ENCODE measurements at places on chromosomes 12 and 14. TPM values are rescaled to one million over a fixed set of nuclear protein-coding genes. Genes with fewer than 3 reads are reported as not detected.
A peak's percentile ranks its signal among the peaks of the same experiment; 100 is the strongest.

GRCh38 chr14:27917896-27918295 is 848.7 kb upstream of the FOXG1 start:
- no peak overlapping the region for H3K27ac ChIP-seq
- DNase-seq = no peak
- no peaks in the 10 kb centered on the region for H3K36me3 ChIP-seq
- no peaks in the 10 kb centered on the region for H3K27me3 ChIP-seq
- no peaks in the 10 kb centered on the region for H3K4me1 ChIP-seq
- no peak overlapping the region for H3K4me3 ChIP-seq

Gene NEDD1
- 117 TPM for total RNA-seq

DNA sequence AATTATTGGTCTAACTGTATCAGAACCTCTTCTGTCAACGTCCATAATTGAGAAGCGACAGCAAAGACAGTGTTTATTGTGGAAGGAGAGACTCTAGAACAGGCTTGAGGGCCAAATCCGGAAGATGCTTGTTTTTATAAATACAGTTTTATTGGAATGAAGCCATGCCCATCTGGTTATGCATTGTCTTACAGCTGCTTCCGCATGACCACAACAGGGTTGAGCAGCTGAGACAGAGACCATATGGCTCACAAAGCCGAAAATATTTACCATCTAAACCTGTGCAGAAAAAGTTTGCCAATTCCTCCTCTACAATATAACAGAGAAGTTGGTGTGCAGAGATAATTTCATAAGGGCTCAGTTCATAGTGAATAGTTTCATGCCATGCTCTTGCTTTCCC is 24.5 kb downstream of the PRKAB1 start:
- no peak overlapping the region for H3K4me3 ChIP-seq
- H3K27ac ChIP-seq = no peak overlapping the region
- no peaks in the 10 kb centered on the region for H3K27me3 ChIP-seq
- peaks cover 55% of the 10 kb centered on the region for H3K36me3 ChIP-seq

Gene DTX1
- not detected for total RNA-seq

Gene DENND5B
- total RNA-seq = 18.3 TPM

DNA sequence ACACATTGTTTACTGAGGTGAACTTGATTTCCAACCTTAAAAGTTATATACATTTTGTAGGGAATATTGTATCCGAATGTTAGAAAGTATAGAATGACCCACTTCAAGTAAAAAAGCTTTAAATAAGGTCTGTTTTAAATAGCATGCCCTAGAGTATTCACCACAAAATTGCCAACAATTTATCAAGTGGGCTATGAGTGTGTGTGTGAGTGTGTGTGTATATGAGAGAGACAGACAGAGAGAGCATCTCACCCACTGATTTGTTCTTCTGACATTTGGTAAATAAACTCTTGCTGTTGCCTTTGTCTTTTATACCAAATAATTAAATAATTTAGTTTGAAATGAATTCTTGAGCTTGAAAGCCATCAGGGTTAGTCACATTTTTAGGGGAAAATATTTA is 29.8 kb upstream of the RAP1B start:
- H3K27me3 ChIP-seq = no peaks in the 10 kb centered on the region
- H3K27ac ChIP-seq = no peak overlapping the region
- H3K36me3 ChIP-seq = no peaks in the 10 kb centered on the region
- no peak overlapping the region for H3K4me3 ChIP-seq
- DNase-seq = no peak

GRCh38 chr12:123485756-123486155 is 27.8 kb downstream of the SNRNP35 start:
- no peaks in the 10 kb centered on the region for H3K27me3 ChIP-seq
- H3K4me1 ChIP-seq = no peaks in the 10 kb centered on the region
- no peaks in the 10 kb centered on the region for H3K36me3 ChIP-seq
- no peak overlapping the region for H3K27ac ChIP-seq
- DNase-seq = no peak

GRCh38 chr12:83183132-83183531 is 496.4 kb downstream of the TMTC2 start:
- no peak for DNase-seq
- no peaks in the 10 kb centered on the region for H3K4me1 ChIP-seq
- no peak overlapping the region for H3K27ac ChIP-seq
- H3K36me3 ChIP-seq = no peaks in the 10 kb centered on the region
- H3K4me3 ChIP-seq = no peak overlapping the region

GRCh38 chr12:108313606-108314351 is 25.3 kb downstream of the CMKLR1 start:
- H3K4me1 ChIP-seq = no peaks in the 10 kb centered on the region
- H3K27me3 ChIP-seq = no peaks in the 10 kb centered on the region
- no peak overlapping the region for H3K4me3 ChIP-seq
- DNase-seq = no peak
- no peak overlapping the region for H3K27ac ChIP-seq

DNA sequence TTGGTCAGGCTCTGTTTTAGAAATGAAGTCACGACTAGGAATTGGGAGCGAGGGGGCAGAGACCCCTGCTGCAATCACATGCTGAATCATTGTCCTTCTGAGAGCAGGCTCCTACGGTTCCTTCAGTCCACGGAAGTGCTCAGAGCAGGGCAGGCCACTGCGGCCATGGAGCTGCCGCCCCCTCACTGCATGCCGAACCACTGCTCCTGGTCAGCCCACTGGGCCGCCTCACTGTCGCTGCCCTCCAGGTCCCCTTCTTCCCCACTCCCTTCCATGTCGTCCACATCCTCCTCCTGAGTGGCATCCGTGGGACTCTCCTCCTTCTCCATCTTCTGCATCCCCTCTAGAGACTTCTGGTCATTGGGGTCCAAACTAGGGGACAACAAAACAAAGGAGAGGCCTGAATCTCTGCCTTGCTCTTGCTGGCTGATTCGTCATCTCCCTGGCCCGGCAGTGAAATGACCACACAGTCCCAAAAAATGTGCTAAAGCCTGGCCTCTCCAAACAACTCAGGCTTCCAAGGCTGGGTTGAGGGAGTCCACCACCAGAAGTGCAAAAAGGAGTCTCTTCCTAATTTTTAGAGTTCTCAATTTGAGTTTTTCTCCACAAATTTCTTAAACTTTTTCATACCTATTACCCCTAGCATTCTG is 29.4 kb downstream of the ANAPC7 start:
- no peaks in the 10 kb centered on the region for H3K4me1 ChIP-seq
- no peak overlapping the region for H3K27ac ChIP-seq
- no peak for DNase-seq
- H3K36me3 ChIP-seq = peaks cover 87% of the 10 kb centered on the region
- no peak overlapping the region for H3K4me3 ChIP-seq

GRCh38 chr12:117679776-117680175 is 289.0 kb downstream of the KSR2 start:
- no peak overlapping the region for H3K4me3 ChIP-seq
- H3K4me1 ChIP-seq = peaks cover 25% of the 10 kb centered on the region
- H3K36me3 ChIP-seq = no peaks in the 10 kb centered on the region
- peak; percentile 23 for DNase-seq
- H3K27me3 ChIP-seq = no peaks in the 10 kb centered on the region

- no peak overlapping the region for H3K27ac ChIP-seq
- no peaks in the 10 kb centered on the region for H3K27me3 ChIP-seq
- no peaks in the 10 kb centered on the region for H3K4me1 ChIP-seq
- no peak for DNase-seq
- no peak overlapping the region for H3K4me3 ChIP-seq
Observed at GRCh38 chr14:67079846-67080245, 109.4 kb upstream of the GARIN2 start.

DNA sequence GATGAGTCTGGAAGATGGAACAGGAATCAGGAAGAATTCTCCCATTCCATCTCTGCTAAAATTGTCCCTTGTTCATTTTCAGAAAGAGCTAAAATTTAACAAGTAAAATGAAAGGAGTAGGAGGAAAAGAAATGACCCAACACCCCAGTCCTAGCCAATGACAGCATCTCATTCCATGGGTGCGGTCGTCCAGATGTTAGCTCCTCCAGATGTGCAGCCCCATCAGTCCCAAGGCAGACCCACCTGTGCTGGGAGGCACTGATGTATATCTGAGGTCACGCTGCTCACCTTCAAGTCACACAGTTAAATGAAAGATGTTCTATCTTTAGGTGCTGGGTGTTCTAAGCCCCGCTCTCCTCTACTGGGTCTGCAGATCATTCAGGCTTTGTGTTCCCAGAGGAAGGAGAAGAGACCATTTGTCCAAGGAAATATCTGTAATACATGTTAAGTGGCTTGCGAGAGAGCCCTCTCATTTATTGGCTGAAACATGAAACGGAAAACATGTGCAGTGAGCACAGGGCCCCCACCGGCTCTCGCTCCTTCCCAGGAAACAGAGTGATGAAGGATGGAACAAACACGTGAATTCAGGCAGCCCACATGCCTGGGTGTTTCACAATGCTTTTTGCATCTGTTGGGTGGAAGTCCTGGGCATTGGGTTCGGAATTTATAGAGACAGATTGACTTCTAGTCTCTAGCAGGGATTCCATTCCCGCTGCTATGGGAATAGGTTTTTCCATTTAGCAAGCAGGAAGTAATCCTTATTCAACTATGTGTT is 294.6 kb downstream of the NUAK1 start:
- no peak for DNase-seq
- no peak overlapping the region for H3K27ac ChIP-seq
- H3K27me3 ChIP-seq = no peaks in the 10 kb centered on the region
- H3K36me3 ChIP-seq = no peaks in the 10 kb centered on the region
- H3K4me3 ChIP-seq = no peak overlapping the region

GRCh38 chr12:49985981-49986380 is 13.2 kb downstream of the AQP6 start:
- no peaks in the 10 kb centered on the region for H3K27me3 ChIP-seq
- no peak overlapping the region for H3K4me3 ChIP-seq
- H3K27ac ChIP-seq = no peak overlapping the region
- H3K36me3 ChIP-seq = peaks cover 65% of the 10 kb centered on the region
- no peak for DNase-seq

- no peaks in the 10 kb centered on the region for H3K27me3 ChIP-seq
- peak overlapping the region; percentile 27 for H3K27ac ChIP-seq
- no peak for DNase-seq
- no peak overlapping the region for H3K4me3 ChIP-seq
- H3K4me1 ChIP-seq = peaks cover 85% of the 10 kb centered on the region
Observed at GRCh38 chr12:6551063-6551461, 4.8 kb downstream of the IFFO1 start.

DNA sequence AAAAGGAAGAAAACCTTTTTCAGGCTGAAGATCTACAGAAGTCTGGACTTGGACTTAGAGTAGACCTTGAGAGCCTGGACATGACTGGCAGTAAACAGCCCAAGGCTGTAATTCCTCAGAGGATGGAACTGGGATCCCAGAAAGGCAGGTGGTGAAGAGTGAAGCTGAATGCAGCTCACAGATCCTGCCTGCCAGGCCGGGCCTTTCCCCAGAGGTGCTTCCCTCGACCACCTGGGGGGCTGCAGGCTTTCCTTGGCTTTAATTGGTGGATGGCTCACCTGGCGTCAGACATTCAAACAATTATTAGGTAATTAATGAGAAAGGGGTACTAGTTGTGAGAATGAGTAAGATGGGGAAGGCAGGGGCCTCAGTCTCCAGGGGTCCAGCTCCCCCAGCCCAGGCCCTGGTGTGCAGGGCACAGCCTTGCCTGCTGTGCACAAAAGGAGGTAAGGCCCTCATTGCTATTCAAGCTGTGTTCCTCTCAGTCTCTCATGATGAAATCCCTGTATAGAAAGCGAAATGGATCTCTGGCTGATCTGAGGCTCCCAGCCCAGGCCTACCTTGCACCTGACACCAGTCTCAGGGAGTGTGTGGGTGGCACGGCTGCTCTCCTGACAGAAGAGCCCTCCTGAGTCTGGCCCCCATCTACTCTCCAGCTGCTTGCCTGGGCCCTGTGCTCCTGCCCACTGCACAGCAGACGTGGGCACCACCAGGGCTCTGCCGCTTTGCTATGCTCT is 63.0 kb upstream of the TCL1A start:
- no peaks in the 10 kb centered on the region for H3K27me3 ChIP-seq
- H3K27ac ChIP-seq = no peak overlapping the region
- no peaks in the 10 kb centered on the region for H3K4me1 ChIP-seq

Gene SLC6A13
- not detected for total RNA-seq

Gene PRPH
- not detected for total RNA-seq

DNA sequence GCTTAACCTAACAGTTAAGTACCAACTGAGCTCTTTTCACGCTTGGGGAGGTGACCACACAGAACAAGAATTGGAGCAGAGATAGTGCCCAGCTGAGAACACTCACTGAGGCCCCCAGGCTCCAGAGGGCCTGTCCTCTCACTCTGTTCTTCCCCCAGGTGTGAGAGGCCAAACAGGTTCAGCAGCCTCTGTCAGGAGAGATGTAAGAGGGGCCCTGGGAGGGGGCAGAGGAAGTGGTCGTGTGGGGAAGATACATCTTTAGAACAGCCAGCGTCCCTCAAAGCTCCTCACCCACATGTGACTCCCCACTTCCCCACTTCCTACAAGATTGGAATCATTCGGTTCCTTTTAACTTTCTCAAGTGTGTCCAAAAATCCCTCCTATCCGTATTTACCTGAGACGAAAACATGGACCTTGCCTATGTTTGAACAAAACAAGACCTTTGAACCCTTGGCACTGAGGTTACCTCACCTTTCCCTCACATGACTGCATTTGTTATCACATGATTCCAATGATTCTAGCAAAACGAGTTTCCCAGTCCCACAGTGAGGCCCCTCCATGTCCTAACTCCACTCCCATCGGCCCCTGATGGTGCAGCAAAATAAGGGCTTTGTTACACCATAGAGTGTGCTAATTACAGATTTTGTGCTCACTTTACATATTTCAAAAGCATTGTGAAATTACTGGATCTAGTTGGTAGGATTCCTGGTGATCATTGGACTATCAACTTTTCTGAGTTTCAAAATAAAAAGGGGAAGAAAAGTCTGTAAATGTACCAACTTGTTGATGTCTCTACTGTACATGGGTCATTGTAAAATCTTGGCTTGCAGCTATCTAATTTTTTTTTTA is 40.0 kb upstream of the PAPOLA start:
- H3K27ac ChIP-seq = no peak overlapping the region
- DNase-seq = no peak
- no peaks in the 10 kb centered on the region for H3K4me1 ChIP-seq
- no peaks in the 10 kb centered on the region for H3K36me3 ChIP-seq
- no peak overlapping the region for H3K4me3 ChIP-seq

GRCh38 chr12:26798640-26799039 is 34.4 kb downstream of the ITPR2 start:
- no peaks in the 10 kb centered on the region for H3K4me1 ChIP-seq
- H3K27me3 ChIP-seq = no peaks in the 10 kb centered on the region
- H3K4me3 ChIP-seq = no peak overlapping the region
- DNase-seq = no peak
- no peaks in the 10 kb centered on the region for H3K36me3 ChIP-seq
- no peak overlapping the region for H3K27ac ChIP-seq

Gene LBHD2
- total RNA-seq = 0.82 TPM

DNA sequence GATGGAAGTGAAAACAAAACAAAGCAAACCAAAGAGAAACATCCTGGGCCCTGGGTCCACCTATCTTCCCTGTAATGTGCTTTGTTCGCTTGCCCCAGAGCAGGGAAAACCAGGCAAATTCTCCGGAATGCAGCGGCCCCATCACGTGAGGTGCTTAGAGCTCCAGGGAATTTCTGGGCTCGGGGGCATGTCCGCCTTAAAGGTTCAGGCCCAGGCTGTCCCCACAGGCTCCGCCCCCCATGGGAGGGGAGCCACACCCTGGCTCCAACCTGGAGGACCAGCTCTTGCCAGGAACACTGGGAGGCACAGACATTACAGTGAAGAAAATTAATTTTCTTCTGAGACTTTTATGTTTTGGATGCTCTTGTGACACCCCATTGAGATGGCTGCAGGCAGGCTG is 69.9 kb downstream of the RBM19 start:
- DNase-seq = peak; percentile 94
- H3K4me3 ChIP-seq = no peak overlapping the region
- no peak overlapping the region for H3K27ac ChIP-seq

- H3K27ac ChIP-seq = no peak overlapping the region
- H3K27me3 ChIP-seq = no peaks in the 10 kb centered on the region
- DNase-seq = no peak
- H3K4me3 ChIP-seq = no peak overlapping the region
- H3K36me3 ChIP-seq = no peaks in the 10 kb centered on the region
- no peaks in the 10 kb centered on the region for H3K4me1 ChIP-seq
Observed at GRCh38 chr12:129549656-129550055, 354.2 kb downstream of the TMEM132D start.

Gene OR9K2
- total RNA-seq = not detected

Gene IGF1
- total RNA-seq = 0.68 TPM
